ENCODE measurements at places on chromosomes 5 and 9.

GRCh38 chr9:4939118-4939561, 45.9 kb upstream of the JAK2 start:
- DNase-seq, result no peak

- DNase-seq, result no peak
These were observed 256.2 kb downstream of the ZSWIM6 start for GRCh38 chr5:61588216-61588615.

- DNase-seq, result no peak
These were observed 367.5 kb upstream of the PTGER4 start for GRCh38 chr5:40312205-40312604.

- no peak for DNase-seq
These were observed 32.8 kb upstream of the CPEB4 start for GRCh38 chr5:173855162-173855994.

- no peak for DNase-seq
These were observed 2.6 kb downstream of the HDAC3 start for GRCh38 chr5:141633871-141634561.

- no peak for DNase-seq
These were observed 395.5 kb upstream of the IRX1 start for GRCh38 chr5:3199962-3200755.

Data from stimulated activated CD4-positive, alpha-beta T cell treated with anti-CD3 and anti-CD28 coated beads, Interleukin-1b, Interleukin-23, amount 100 ng/mL, for 48 hours (primary cell).